ENCODE measurements at places on chromosomes 7 and 10.

GRCh38 chr10:112811741-112812551 is 138.1 kb upstream of the TCF7L2 start:
- DNase-seq = peak; percentile 97

DNA sequence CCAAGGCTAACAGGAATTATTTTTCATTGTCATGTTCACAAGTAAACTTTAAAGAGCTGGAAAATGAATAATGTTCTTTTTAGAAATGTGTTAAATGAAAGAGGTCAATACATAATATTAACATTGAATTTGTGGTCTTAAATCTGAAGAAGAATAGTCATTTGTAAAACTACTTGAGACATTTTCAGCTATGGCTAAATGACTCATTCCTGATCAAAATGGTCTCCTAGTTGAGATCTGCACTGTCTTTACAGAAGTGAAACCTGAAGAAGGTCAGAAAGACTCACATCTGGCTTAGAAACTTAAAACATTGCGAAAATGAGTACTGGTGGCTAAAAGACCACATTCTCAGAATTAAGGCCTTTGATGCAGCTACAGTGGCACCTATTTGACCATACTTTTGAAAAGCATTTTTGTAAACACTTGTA is 5.9 kb downstream of the PIK3CG start:
- DNase-seq = no peak

GRCh38 chr10:117477961-117478670 is 64.4 kb upstream of the EMX2 start:
- peak; percentile 92 for DNase-seq

GRCh38 chr7:47893238-47893637 is 55.0 kb downstream of the PKD1L1 start:
- no peak for DNase-seq

DNA sequence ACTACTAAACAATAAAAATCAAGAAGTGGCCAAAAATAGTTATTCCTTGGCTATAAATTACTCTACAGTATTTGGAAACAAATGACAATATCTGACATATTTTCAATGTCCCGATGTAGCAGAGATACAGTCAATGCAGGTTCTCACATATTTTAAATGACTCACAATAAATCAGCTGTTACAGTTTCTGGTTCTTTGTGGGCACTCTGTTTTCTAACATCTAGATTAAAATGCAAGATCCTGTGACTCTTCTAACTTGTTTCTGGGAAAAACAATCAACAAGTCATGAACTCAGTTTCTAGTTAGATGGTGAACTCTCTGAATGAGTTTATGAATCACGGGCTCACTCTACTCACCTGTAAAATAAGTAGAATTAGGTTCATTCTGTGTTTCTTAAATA is 849.6 kb upstream of the MBL2 start:
- DNase-seq = no peak

All from foreskin keratinocyte (primary cell).